ENCODE measurements at places on chromosomes 7 and 10.

GRCh38 chr10:85624511-85624910 is 742.1 kb downstream of the GRID1 start:
- DNase-seq: no peak

- DNase-seq: peak; percentile 17
Observed at GRCh38 chr10:62804356-62805230, at the start of gene ADO. Gene ADO, plus strand, starts transcription at chr10:62804720. Its CDS starts 340 bp downstream, at chr10:62805060.

DNA sequence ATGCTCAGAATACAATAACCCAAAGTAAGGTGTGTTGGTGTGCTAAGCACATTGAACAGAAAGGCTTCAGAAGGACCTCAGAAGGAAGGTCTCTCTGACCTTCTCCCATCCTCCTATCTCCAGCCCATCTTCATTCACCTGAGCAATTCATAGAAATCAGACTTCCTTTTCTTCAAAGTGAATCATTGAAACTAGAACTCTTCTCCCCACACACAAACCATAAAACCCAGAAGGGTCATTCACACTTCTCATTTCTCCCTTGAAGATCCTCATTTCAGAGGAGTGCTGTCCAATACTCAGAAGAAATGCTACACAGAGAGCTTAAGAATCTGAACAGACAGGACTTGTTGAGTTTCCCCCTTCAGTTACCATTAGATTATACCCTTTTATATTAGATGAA is 89.5 kb downstream of the VWDE start:
- DNase-seq: no peak

GRCh38 chr7:157274991-157275427 is 61.8 kb upstream of the DNAJB6 start:
- DNase-seq: no peak

- no peak for DNase-seq
Observed at GRCh38 chr7:78398576-78398975, 600.0 kb downstream of the PHTF2 start.

DNA sequence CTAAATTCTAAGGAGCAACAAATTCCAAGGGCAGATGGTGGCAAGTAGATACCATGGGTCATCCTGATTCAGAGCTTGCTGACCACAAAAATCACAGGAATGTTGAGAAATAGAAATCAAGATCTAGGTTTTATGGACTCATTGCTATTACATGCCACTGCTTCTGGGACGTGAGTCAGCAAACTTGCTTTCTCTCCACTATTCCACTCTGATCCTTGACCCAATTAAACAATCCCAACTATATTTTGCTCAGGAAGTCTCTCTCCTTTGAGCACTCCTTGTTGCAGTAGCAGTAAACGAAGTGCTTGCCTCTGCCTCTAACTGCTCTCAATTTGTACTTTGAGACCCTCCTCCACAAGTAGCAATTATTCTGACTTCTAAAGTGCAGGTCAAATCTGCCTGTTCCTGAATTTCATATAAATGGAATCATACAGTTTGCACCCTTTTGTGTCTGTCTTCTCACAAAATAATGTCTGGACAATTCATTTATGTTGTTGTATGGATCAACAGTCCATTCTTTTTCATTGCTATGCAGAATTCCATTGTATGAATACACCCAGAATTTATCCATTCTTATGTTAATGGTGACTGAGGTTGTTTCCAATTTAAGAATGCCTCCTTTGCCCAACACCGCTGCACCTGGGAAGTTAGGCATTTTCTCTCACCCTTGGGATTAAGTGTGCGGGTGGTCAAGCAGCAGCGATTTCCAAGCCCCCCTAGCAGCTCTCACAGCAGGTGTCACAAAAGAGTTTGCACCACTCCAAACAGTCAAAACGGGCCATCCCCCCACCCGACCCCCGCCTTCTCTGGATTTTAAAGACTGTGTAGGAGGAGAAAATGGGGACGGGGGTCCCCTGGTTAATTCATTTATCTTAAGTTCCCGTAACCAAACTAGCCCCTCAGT is 35.9 kb downstream of the ACSM6 start:
- no peak for DNase-seq

- DNase-seq: no peak
Observed at GRCh38 chr7:43431020-43431595, 151.8 kb upstream of the STK17A start.

All from cortex of kidney (tissue), 1 donor.